Activated CD4-positive, alpha-beta T cell treated with anti-CD3 and anti-CD28 coated beads, Interleukin-10, Interleukin-2, amounts not matched to agents 100 ng/mL and 50 ng/mL, durations not matched to agents 16 hours and 8 hours (primary cell): ENCODE measurements at places on chromosomes 12 and 14.

DNA sequence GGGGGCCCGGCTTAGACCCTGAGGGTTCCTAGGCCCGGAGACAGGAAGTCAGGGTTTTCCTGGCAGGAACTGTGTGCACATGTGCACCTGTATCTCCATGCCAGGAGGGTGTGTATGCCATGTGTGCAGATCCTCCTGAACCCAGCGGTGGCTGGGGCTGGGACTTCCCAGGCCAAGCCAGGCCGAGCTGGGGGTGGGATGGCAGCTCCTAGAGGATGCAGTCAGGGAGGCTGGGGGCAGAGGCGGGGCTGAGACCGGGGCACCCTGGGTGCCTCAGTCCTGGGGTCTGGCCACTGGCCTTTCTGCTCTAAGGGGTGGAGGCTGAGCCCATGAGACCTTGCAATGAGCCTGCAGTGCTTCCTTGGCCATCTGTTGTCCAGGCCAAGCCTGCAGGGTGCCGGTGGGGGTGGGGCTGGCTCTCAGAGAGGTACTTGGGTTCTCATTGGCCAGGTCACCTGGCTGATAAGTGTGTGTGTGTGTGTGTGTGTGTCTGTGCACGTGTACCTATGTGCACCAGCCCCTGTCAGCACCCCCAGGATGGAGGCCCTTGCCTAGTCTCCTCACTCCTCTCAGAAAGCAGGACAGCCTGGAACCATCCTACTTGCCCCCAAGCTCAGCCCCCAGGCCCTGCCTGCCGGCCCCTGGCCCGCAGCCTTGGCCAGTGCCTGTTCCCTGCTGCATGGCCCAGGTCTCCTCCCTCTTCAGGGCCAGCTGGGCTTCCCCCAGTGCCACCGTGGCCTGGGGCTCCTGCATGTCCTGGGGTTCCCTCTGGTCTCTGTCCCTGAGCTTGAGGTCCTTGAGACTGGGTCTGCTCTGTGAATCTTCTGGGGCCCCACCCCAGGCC lies 10.6 kb upstream of the TNFAIP2 start:
- no peak for DNase-seq

DNA sequence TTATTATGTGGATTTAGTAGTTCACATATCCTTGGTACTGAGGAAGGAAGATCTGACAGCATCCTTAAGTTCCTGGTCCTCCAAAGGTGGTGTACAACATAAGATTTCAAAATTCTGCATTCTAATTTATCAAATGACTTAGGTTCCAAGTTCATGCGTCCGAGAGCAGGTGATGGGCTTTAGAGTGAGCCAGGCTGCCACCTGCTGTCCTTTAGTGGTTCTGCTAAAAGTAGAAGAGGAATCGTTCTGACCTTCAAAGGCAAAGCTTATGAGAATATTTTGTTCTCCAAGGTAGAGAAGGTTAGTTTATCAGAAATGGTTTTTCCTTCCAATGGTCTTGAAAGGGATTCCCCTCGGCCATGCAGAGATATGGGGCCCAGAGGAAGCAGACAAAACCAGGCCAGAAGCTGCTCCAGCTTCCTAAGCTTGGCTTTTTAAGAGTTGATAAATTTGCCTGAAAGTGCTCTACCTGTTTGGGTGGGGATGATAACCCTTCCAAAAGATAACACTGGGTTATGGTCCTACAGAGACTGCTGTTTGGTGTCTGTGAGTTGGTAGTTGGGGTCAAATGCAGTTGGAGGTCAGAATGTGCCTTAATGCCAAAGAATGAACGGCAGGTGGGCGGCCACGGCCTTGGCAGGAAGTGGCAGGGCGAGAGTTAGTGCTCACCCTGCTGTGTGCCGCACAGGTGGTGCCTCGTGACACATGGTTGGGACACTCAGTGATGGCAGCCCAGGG lies 29.1 kb upstream of the LRTM2 start:
- peak; percentile 68 for DNase-seq

DNA sequence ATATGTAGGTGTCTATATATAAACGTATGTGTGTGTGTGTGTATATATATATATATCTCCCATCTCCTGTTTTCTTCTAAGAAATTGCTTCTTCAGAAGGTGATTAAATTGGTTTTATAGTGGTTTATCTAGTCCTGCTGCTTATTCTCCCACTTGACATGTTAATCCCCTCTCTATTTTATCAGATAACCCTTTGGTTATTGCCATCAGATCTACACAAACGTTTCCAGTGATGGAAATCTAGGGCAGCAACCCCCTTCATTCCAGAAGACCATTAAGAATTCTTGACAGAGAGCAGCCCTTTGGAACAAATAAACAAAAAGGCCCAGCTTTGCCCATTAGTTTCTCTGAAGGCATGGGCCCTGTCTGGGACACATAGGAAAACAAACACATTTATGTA lies 34.2 kb upstream of the YARS2 start:
- DNase-seq = no peak

DNA sequence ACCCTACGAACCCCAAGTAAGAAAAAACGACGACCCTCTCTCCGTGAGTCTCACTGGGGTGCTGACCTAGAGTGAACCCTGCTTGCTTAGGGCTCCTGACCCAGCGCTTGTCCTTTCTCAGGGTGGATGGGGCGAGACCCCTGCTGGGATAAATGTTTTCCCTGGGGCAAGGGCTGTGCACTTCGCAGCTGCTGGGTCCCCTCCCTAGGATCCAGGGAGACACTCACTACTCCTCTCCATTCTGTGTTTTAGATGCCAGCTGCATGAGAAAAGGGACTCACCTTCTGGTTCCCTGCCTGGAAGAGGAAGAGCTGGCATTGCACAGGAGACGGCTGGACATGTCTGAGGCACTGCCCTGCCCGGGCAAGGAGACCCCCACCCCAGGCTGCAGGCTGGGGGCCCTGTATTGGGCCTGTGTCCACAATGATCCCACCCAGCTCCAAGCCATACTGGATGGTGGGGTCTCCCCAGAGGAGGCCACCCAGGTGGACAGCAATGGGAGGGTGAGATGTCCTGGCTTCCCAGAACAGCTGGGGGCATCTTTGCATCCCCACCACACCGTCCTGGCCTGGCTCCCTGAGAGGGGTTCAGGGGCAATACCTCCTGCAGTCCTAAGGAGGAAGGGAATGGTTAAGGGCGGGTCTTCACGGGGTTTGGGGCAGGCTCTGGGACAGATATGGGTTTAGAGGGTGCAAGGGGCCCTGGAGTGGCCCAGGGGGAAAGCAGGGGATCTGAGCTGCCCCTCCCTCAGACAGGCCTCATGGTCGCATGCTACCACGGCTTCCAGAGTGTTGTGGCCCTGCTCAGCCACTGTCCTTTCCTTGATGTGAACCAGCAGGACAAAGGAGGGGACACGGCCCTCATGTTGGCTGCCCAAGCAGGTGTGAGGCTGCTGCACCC lies 663 bp downstream of the ANKRD33 start:
- no peak for DNase-seq

- no peak for DNase-seq
These were observed 256.5 kb upstream of the HMGA2 start for GRCh38 chr12:65567820-65568219.

DNA sequence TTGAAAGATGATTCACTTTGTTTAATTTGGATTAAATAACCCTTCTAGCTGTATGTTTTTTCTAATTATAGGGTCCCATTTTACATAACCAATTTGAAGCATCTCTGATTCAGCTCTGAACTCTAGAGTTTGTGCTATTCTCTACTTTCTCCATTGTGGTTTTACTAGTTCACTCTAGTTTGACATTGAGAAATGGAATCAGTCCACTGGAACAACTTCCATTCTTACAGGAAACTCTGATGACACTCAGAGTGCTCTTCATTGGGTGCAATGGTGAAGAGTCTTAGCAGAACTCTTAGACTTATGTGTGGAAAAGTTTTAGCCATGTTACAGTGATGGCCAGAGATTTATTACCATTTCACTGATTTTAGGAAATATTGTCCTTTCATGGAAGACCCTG lies 140.7 kb downstream of the DYRK2 start:
- no peak for DNase-seq

GRCh38 chr12:117042862-117043261 lies 56.4 kb downstream of the TESC start:
- DNase-seq = no peak

GRCh38 chr12:56872366-56872765 lies 61.8 kb downstream of the SDR9C7 start:
- DNase-seq = no peak

DNA sequence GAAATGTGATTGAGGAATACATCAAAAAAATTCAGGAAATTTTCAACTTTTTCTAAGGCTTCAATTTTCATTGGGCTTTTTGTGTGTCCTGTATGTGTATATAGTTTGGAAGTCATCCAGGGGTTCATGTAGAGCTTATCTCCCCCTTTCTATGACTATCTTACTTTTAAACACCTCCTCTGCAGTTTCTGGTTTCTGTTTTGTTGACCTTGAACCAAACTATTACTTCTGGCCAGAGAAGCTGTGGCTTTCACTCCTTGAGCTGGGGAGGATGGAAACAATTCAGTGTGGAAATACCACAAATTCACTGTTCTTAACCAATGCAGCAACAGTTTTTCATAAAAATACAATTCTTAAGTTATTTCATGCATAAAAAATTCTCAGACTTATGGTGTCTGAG lies 613.2 kb upstream of the SEL1L start:
- DNase-seq = no peak

- no peak for DNase-seq
These were observed 140.3 kb upstream of the NUDT4 start for GRCh38 chr12:93237235-93237915.

DNA sequence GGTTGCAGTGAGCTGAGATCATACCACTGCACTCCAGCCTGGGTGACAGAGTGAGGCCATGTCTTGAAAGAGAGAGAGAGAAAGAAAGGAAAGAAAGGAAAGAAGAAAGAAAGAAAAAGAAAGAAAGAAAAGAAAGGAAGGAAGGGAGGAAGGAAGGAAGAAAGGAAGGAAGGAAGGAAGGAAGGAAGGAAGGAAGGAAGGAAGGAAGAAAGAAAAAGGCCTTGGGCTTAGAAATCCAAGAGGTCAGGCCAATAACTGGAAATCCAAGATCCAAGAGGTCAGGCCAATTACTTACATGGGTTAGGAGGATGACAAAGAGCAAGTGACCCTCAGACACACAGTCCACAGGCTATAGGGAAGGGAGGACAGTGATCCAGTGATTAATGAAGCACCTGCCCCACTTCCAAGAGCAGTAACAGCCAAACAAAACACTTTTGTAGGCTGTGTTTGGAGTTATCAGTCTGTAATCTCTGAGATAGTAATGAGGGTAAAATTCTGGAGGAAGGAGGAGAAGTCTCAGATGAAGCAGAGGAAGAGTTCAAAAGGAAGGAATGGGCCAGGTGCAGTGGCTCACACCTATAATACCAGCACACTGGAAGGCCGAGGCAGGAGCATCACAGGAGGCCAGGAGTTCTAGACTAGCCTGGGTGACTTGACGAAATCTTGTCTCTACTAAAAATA lies 32.2 kb upstream of the SPTLC2 start:
- DNase-seq = no peak

- DNase-seq = no peak
These were observed 78.8 kb downstream of the PAPOLA start for GRCh38 chr14:96581026-96581425.
